Heart left ventricle (tissue), 16 donors: ENCODE measurements at places on chromosomes 16 and 17.

GRCh38 chr17:38914741-38915638 lies 10.4 kb upstream of the LASP1NB start:
- DNase-seq = no peak
- no peak overlapping the region for H3K27ac ChIP-seq
- H3K36me3 ChIP-seq = no peaks in the 10 kb centered on the region
- no peak overlapping the region for H3K4me3 ChIP-seq

- H3K4me3 ChIP-seq = no peak overlapping the region
- no peaks in the 10 kb centered on the region for H3K4me1 ChIP-seq
- H3K27me3 ChIP-seq = no peaks in the 10 kb centered on the region
- H3K36me3 ChIP-seq = peaks cover 4% of the 10 kb centered on the region
- DNase-seq = no peak
Observed at GRCh38 chr16:88896238-88897070, 30.0 kb upstream of the PABPN1L start.

GRCh38 chr16:57828272-57829161 lies 26.2 kb upstream of the KIFC3 start:
- DNase-seq = no peak
- peak overlapping the region; percentile 1 for H3K27ac ChIP-seq
- H3K36me3 ChIP-seq = no peaks in the 10 kb centered on the region
- H3K4me1 ChIP-seq = peaks cover 40% of the 10 kb centered on the region
- H3K27me3 ChIP-seq = no peaks in the 10 kb centered on the region

DNA sequence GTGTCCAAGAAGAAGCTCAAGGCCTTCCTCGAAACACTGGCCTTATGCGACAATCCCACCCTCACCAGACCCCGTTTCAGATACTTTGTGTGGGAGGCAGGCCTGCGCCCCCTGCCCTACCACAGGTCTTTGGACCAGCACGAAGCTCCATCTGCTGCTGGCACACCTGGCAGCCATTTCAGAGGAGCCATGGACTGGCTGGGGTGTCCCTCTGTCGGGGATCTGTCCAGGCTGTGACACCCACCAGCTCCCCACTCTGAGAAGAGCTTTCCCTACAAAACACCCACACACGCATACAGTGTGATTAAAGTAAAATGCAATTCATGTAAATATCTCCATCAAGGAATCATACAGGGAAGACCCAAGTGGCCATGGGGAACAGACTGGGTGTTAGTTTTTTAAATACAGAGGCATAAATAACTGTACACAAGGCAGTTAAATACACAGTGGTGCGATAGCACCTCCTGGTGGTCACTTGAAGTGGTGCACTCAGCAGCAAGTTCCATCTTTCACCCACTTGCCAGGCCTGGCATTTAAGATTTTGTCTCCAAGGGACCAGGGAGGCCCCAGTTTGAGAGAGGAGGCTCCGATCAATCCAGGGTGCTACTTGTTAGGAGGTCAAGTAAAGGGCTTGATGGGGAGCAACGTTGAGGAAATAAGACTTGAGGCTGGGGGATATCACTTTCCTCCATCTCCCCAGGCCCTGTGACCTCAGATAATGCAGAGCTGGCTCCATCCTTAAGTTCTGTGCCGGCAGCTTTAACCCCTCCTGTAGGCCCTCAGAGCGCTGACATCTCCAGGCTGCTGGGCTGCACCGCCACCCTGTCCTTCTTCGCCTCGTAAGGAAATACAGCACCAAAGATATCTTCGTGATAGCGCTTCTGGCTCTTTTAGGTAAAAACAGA lies 43.6 kb downstream of the NOS2 start:
- H3K27me3 ChIP-seq = no peaks in the 10 kb centered on the region
- peak; percentile 41 for DNase-seq
- H3K27ac ChIP-seq = no peak overlapping the region
- H3K36me3 ChIP-seq = no peaks in the 10 kb centered on the region

- peaks cover 30% of the 10 kb centered on the region for H3K4me1 ChIP-seq
- no peaks in the 10 kb centered on the region for H3K27me3 ChIP-seq
- no peak overlapping the region for H3K4me3 ChIP-seq
Observed at GRCh38 chr17:40019140-40019991, 4.1 kb downstream of the CSF3 start.

GRCh38 chr17:77579682-77580081 lies 378.8 kb upstream of the TNRC6C start:
- no peak for DNase-seq
- no peaks in the 10 kb centered on the region for H3K36me3 ChIP-seq
- no peak overlapping the region for H3K27ac ChIP-seq
- no peaks in the 10 kb centered on the region for H3K4me1 ChIP-seq

DNA sequence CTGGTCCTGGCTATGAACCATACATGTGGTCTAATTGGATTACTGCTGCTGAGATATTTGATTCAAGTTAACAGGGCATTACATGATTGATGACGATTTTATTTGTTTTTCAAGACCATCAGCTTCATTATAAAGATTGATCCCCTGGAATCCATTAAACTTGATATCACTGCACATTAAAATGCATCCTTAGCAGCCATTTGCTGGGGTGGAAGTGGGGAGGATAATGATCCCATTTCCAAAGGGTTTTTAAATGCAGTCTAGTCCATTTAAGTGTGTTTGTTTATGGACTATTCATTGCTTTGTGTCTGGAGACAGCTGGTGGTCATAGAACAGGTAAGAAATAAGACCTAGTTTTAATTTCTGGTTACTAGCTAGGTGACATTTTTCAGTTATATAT lies 40.9 kb downstream of the ADAMTS18 start:
- no peak overlapping the region for H3K27ac ChIP-seq
- no peaks in the 10 kb centered on the region for H3K36me3 ChIP-seq
- H3K4me1 ChIP-seq = no peaks in the 10 kb centered on the region
- H3K27me3 ChIP-seq = no peaks in the 10 kb centered on the region
- no peak overlapping the region for H3K4me3 ChIP-seq
